Activated naive CD8-positive, alpha-beta T cell treated with anti-CD3 and anti-CD28 coated beads, Interleukin-2, amount 50 U/mL, for 24 hours (primary cell): ENCODE measurements at places on chromosomes 2 and 18.

DNA sequence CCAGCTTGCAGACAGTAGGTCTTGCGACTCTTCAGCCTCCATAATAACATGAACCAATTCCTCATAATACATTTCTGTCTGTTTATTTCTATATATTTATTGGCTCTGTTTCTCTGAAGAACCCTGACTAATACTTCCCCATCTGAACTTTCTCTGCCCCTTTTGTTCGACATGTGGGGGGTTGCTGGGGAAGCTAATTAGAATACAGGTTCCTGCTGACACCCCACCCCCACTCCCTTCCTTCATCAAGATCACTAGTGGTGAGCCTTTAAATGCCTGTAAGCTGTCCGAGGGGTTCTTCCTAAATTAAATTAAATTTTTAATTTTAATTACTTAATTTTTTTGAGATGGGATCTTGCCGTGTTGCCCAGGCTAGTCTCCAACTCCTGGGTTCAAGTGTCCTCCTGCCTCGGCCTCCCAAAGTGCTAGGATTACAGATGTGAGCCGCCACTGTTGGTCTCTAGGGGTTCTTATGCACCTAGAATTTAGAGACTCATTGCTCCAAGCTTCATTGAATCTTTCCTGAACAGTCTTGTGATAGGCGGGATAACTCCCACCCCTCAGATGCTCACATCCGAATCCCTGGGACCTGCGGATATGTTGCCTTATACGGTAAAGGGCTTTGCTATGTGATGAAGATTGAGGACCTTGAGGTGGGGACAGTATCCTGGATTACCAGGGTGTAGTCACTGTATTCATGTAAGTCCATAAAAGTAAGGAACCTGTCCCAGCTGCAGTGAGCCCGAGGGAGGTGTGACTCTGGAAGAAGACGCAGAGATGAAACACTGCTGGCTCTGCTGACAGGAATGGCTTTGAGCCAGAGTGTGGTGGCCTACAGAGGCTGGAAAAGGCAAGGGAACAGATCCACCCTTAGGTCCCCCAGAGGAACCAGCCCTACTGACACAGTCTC is 26.2 kb downstream of the HPCAL1 start:
- H3K36me3 ChIP-seq, result peaks cover 4% of the 10 kb centered on the region
- H3K4me3 ChIP-seq, result peak overlapping the region; percentile 88
- DNase-seq, result no peak
- peaks cover 96% of the 10 kb centered on the region for H3K4me1 ChIP-seq
- no peaks in the 10 kb centered on the region for H3K27me3 ChIP-seq

DNA sequence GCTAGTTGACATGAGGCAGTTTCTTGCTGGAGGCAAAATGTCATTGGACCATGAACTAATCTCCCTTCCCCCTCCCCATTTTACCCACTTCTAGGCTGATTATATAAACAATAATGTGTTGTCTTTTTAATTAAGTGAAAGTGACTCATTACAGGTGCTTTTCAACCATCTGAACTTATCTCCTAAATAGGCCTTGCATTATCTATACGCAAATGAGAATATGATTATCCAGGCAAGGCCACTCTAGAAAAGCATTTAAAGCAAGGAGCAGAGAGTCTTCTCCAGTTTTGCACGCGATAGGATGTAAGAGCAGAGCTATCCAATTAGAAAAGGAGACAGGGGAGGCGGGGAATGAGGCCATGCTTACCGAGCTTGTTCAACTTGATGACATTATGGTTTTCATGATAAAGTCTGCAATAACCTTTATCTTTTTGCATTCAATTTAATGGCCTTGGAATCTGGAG is 286.1 kb upstream of the SIX3 start:
- H3K27ac ChIP-seq, result no peak overlapping the region
- no peak for DNase-seq
- no peaks in the 10 kb centered on the region for H3K27me3 ChIP-seq
- H3K4me1 ChIP-seq, result no peaks in the 10 kb centered on the region
- H3K4me3 ChIP-seq, result no peak overlapping the region

GRCh38 chr2:10518470-10519393 is 70.6 kb upstream of the ODC1 start:
- H3K27me3 ChIP-seq, result peaks cover 2% of the 10 kb centered on the region
- no peak overlapping the region for H3K4me3 ChIP-seq
- H3K4me1 ChIP-seq, result peaks cover 2% of the 10 kb centered on the region
- no peak for DNase-seq
- H3K36me3 ChIP-seq, result peaks cover 14% of the 10 kb centered on the region

DNA sequence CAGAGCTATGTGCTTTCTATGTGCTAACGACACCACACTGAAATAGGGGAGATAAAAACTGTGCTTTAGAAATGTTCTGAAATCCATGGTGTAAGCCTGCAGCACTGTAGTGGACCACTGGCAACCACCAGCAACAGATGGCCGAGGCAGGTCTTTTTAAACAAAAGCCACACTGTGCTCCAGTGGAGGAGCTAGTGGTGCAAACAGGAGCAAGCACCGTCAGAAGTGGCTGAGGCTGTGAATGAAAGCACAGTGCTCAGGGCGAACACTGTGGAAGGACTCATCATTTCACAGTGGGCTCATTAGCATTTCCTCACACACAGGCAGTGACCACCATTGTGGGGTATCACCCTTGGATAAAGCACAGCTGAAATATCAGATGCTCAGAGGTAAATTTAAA is 22.9 kb upstream of the MTX2 start:
- H3K4me3 ChIP-seq, result no peak overlapping the region
- no peak overlapping the region for H3K27ac ChIP-seq
- H3K4me1 ChIP-seq, result no peaks in the 10 kb centered on the region
- H3K36me3 ChIP-seq, result no peaks in the 10 kb centered on the region
- DNase-seq, result no peak
- H3K27me3 ChIP-seq, result peaks cover 26% of the 10 kb centered on the region
